NCI-H774 (cell line): ENCODE measurements at places on chromosomes 1 and 21.

- DNase-seq: no peak
Observed at GRCh38 chr1:71603044-71603776, 522.4 kb upstream of the ZRANB2 start.

GRCh38 chr1:190373705-190374336, 103.8 kb downstream of the BRINP3 start:
- DNase-seq: no peak

DNA sequence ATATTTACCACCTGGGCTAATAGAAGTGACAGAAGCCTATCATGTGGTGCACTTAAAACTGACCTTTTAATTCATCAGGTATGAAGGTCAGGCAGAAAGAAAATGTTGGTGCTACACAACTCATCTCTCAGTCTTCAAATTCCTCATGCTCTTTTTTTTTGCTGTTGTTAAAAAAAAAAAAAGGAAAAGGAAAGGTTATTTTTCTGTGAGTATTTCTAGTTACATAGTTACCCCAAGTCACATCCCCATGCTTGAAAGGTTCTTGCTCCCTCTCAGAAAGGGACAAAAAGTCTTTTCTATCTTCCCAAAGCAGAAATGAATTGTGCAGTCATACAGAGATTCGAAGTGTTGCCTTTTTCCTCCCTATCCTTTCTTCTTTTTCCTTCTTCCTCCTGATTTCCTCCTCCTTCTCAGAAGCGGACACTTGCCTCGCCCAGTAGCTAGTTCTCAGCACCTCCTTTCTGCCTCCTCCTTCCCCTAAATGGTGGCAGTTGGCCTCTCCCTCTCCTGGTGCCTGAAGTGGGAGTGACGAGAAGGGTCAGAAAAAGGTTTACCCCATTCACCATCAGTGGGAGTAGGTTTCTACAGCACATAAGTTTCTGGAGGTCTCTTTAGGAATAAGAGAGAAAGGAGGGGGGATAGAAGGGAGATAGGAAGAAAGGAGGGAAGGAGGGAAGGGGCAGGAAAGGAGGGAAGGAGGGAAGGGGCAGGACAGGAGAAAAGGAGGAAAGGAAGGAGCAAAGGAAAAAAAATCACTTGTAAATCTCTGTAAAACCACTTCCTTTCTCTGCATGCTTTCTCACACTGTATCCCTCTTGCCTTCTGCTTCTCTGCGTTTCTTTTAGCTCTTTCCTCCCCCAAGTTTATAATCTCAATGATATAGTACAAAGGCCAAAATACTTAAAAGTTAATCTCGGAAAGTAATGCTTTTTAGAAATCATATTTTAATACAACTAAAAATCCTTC, 20.4 kb upstream of the C1orf105 start:
- no peak for DNase-seq

- no peak for DNase-seq
Observed at GRCh38 chr21:20800106-20800505, 198.1 kb upstream of the NCAM2 start.

- no peak for DNase-seq
Observed at GRCh38 chr1:184062640-184063286, 11.2 kb downstream of the TSEN15 start.

GRCh38 chr21:46545363-46545762, 59.5 kb downstream of the S100B start:
- DNase-seq: no peak

- no peak for DNase-seq
Observed at GRCh38 chr1:170685166-170685565, 21.2 kb downstream of the PRRX1 start.

DNA sequence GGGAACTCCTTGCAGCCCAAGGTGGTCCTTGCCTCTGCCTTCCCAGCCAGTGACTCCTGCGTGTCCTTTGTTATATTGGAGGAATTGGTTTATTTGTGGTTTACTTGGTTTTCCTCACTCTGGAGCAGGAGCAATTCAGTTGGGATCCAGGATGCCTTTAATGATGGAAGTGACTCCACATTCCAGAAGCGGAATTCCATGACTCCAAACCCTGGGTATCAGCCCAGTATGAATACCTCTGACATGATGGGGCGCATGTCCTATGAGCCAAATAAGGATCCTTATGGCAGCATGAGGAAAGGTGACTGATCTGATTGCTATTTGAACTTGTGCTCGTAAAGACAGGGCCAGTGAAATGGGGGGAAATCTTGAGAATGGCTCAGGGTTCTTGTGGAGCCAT, 15.1 kb upstream of the PIGV start:
- no peak for DNase-seq

DNA sequence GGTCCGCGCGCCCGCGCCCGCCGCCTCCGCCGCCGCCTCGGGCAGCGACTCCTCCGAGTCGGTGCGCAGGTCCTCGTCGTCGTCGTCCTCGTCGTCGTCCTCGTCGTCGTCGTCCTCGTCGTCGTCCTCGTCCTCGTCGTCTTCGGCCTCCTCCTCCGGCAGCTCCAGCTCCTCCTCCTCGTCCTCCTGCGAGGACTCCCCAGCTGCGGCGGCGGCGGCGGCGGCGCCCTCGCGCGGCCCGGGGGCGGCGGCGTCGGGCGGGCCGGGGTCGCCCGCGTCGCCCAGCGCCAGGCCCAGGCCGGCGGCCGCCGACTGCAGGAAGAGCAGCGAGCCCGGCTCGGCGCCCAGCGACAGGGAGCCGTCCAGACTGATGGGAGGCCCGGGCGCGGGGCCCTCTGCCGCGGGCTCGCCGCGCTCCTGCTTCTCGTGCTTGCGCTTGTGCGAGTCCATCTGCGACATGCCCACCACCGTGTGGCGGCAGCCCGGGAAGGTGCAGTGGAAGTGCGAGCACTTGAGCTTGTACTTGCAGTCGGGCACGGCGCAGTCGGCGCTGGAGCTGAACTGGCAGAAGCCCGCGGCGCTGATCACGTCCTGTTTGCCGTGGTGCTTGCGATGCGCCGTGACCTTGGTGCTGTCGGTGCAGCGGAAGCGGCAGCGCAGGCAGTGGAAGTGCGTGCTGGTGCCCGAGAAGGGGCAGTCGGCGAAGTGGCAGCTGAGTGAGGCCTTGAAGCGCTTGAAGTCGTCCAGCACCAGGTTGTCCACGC, 157.3 kb downstream of the CASZ1 start:
- no peak for DNase-seq
